ENCODE measurements at places on chromosomes 16 and 17.

GRCh38 chr17:67260170-67260987 lies 15.4 kb upstream of the HELZ start:
- H3K27me3 ChIP-seq = no peaks in the 10 kb centered on the region
- H3K36me3 ChIP-seq = no peaks in the 10 kb centered on the region
- H3K4me3 ChIP-seq = peak overlapping the region; percentile 21
- no peak for DNase-seq
- H3K4me1 ChIP-seq = peaks cover 19% of the 10 kb centered on the region
- H3K27ac ChIP-seq = no peak overlapping the region

GRCh38 chr16:62977876-62978275 lies 941.6 kb upstream of the CDH8 start:
- H3K27me3 ChIP-seq = peaks cover 2% of the 10 kb centered on the region
- DNase-seq = no peak
- no peaks in the 10 kb centered on the region for H3K36me3 ChIP-seq
- H3K4me1 ChIP-seq = no peaks in the 10 kb centered on the region

- H3K4me1 ChIP-seq = peaks cover 3% of the 10 kb centered on the region
- peaks cover 9% of the 10 kb centered on the region for H3K27me3 ChIP-seq
- DNase-seq = no peak
- no peak overlapping the region for H3K27ac ChIP-seq
Observed at GRCh38 chr16:27449434-27450195, 47.6 kb downstream of the IL21R start.

DNA sequence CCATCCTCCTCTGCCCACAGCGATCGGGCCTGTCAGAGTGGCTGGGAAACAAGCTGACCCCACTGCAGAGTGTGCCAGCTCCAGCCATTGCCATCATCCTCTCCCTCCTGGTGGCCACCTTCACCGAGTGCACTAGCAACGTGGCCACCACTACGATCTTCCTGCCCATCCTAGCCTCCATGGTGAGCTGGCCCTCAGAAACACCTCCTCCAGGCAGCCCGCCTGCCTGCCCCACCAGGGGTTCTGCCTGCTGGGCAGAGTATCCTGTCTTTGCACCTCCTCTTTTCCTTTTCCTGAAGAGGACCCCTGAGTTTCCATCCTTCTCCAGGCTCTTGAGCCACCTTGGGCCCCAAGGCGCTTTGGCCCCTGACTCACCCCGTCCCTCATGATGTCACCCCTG lies 10.5 kb upstream of the FOXN1 start:
- H3K4me3 ChIP-seq = no peak overlapping the region
- H3K27me3 ChIP-seq = peaks cover 5% of the 10 kb centered on the region
- H3K27ac ChIP-seq = no peak overlapping the region
- no peak for DNase-seq

DNA sequence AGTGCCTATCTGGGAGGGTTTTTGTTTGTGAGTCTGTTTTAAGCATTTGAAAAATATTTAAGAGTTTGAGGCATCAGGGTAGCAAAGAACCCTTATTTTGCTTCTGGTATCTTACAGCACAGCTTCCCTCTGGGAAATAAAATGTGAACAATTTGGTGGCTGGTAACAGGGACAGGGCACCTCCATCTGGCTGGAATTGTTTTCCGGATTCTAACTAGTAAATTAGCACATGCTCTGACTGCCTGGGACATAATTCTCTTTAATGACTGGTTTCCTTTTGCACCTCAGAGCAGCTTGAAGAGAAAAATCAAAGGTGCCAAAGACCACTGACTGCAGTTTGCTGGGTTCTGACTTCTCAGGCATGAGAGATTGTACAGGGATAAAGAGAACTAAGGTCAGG lies 469.1 kb downstream of the GRIN2A start:
- no peak for DNase-seq
- H3K27me3 ChIP-seq = peaks cover 10% of the 10 kb centered on the region
- H3K4me3 ChIP-seq = no peak overlapping the region
- H3K36me3 ChIP-seq = no peaks in the 10 kb centered on the region

- DNase-seq = no peak
- no peak overlapping the region for H3K4me3 ChIP-seq
- peaks cover 10% of the 10 kb centered on the region for H3K27me3 ChIP-seq
- H3K4me1 ChIP-seq = peaks cover 22% of the 10 kb centered on the region
Observed at GRCh38 chr17:2850991-2851390, 54.8 kb downstream of the RAP1GAP2 start.

DNA sequence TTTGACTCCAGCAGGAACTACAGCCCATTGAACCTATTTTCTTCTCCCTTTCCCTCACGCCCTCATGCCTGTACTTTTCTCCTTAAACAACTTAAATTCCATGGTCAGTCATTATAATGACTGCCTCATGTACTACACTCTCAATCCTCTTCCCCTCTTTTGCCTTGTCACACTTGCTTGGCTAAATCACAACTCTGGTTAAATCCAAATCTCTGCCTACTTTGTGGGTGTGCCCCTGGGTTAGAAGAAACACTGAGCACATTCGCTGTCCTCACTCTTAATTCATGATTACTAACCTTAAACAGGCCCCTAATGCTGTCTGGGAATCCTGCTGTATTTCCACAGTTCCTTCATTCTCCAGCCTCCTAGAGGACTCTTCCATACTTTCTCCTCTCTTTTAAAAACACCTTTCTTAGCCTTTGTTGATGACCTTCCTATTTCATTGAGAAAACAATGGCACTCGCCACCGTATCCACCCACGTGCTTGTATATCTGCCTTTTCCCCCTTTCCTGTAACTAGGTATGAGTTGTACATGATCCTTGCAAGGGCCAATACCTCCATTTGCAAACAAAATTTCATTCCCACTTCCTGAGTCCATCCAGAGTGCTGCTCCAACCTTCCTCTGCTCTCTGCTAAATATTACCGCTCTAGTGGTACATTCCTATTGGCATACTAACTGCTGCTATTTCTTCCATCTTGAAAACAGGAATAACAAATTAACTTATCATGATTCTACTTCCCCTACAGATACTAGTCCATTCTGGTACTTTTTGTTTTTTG lies 28.9 kb downstream of the ZNRF1 start:
- H3K4me1 ChIP-seq = peaks cover 29% of the 10 kb centered on the region
- H3K27ac ChIP-seq = no peak overlapping the region
- H3K4me3 ChIP-seq = no peak overlapping the region
- DNase-seq = no peak

- peaks cover 26% of the 10 kb centered on the region for H3K4me1 ChIP-seq
- DNase-seq = no peak
- H3K4me3 ChIP-seq = no peak overlapping the region
- H3K36me3 ChIP-seq = no peaks in the 10 kb centered on the region
- no peaks in the 10 kb centered on the region for H3K27me3 ChIP-seq
Observed at GRCh38 chr16:82700541-82701235, 73.9 kb downstream of the CDH13 start.

DNA sequence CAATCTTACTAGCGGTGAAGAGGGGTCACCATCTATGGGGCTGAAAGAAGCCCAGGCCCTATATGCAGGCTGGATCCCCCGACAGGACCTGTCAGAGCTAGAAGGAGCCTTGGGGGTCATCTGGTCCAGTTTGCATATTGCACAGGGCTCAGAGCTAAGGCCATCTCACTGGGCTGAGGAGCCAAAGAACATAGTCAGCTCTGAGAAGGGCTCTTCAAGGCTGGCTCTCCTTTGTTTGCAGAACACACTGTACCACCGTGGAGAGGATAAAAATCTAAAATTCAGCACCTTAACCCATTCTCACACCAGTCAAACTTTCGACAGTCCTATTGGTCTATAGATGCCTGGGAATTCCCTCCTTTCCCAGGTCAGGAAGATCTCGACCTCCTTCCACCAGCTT lies 24.2 kb downstream of the WNT3 start:
- H3K4me3 ChIP-seq = no peak overlapping the region
- H3K27ac ChIP-seq = no peak overlapping the region
- H3K27me3 ChIP-seq = peaks cover 7% of the 10 kb centered on the region
- peaks cover 4% of the 10 kb centered on the region for H3K36me3 ChIP-seq
- no peak for DNase-seq
